T47D (cell line): ENCODE measurements at places on chromosomes 4 and X.
A peak's percentile ranks its signal among the peaks of the same experiment; 100 is the strongest.

DNA sequence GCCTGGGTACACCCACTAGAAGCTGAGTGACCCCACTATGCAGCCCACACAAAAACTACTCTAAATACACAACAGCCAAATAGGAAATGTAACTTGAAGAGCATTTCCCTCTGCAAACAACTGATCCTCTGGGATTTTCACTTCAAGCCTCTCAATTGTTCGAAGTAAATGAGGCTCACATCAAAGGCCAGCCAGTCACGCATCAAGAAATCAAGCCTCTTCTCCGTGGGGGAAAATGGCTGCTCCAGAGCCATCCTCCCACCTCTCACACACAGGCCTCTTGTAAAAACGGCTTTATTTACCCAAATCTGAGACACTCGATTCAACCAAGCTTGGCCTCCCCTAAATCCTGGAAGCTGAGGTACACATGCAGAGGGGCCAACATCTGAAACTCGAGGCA is 14.3 kb downstream of the PCDH19 start:
- DNase-seq: no peak

GRCh38 chrX:100659431-100660137 is 15.6 kb downstream of the SRPX2 start:
- peak; percentile 19 for DNase-seq

DNA sequence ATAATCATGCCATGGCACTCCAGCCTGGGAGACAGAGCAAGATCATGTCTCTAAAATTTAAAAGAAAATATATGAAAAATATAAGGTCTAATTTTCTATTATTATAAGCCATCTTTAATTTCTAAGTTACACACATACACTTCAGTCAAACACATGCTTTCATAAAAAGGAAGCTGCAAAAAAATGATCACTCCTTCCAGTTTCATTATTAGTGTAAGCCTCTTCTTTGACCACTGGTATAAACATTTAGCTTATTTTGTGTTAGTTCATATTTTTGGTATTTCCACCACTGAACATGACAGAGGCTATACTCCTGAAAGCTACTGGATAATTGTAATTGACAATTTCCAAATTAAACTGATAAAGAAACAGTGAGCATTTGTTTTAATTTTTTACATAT is 163.3 kb upstream of the USP38 start:
- no peak for DNase-seq

- peak; percentile 11 for DNase-seq
These were observed 670 bp downstream of the PAPSS1 start for GRCh38 chr4:107719207-107719921.

DNA sequence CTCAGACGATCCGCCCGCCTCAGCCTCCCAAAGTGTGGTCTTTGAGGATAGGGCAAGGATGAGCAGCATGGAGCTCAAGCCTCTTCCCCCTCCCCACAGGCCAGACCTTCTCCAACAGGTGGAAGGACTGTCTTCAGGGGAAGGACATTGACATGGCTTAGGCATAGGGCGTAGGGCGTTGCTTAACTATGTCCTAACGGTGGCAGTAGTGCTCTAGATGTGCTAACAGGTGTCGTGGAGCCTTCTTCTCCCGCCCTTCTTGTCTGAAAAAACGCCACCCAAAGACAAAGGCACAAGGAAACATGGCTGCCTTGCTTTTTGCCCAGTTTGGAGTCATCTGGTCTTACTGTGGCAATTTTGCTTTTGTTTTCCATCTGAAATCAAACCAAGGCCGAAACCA is 219.8 kb downstream of the OR13H1 start:
- peak; percentile 93 for DNase-seq

- DNase-seq: no peak
These were observed 21.3 kb downstream of the IQCM start for GRCh38 chr4:149794352-149794751.

- DNase-seq: no peak
These were observed 94.1 kb upstream of the ACSL4 start for GRCh38 chrX:109826954-109827708.

DNA sequence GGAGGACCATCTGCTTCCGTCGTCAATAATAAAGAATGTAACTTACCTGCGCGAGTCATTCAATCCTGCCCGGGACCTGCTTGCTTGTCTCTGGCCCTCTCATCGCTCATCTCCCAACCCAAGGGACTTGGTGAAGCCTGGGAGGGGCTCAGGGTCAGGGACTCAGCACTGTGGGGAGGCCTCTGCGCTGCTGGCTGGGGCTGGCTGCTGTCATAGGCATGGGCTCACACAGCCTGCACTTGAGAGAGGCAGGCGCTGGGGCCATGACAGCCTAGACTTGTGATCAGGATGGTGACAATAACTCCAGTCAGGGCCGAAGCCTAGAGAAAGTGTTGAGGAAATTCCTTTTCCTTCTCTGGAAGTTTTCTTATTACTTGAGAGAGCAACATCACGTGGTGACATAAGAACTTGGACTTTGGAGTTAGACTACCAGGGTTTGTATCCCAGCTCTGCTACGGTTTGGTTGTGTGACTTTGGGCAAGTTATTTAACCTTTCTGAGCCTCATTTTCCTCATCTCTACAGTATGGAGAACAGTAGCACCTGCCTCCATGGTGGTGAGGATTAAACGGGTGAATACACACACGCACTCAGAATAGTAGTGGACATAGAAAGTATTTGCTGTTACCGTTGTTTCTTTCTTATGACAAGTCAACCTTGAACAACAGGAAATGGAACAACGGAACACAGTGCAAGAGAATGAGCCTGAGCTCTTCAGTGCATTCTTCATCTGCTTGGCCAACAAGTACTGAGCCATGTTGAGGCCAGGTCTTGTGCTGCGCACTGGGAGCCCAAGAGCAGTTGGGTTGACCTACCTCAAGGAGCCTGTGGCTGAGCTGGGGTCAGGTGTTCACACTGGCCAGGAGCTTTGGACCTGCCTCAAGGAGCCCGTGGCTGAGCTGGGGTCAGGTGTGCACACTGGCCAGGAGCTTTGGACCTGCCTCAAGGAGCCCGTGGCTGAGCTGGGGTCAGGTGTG is 60.5 kb downstream of the TBC1D14 start:
- DNase-seq: no peak

- DNase-seq: no peak
These were observed 236.1 kb upstream of the EDNRA start for GRCh38 chr4:147244786-147245185.

DNA sequence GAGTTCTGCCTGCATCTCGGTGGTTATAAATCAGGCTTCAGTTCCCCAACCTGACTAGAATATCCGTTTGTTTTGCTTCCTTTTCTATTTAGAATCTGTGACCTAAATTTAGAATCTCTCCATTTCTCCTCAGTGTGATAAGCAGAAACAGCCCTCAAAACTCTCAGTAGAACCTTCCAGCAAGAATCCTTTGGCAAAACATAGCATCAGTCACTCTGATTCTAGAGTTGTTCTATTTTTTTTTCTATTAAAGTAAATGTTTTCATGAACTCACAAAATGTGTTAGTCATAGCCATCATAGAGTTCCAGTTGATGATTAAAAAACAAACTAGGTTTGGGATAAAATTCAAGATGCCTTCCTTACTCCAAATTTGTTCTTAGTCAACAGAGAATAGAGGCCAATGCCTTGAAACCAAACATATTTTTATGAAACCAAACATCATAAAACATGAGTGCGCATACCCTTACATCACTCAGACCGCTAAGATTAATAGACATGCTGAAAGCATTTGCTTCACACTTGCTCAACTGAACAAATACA is 13.2 kb upstream of the C1QTNF7 start:
- DNase-seq: no peak

DNA sequence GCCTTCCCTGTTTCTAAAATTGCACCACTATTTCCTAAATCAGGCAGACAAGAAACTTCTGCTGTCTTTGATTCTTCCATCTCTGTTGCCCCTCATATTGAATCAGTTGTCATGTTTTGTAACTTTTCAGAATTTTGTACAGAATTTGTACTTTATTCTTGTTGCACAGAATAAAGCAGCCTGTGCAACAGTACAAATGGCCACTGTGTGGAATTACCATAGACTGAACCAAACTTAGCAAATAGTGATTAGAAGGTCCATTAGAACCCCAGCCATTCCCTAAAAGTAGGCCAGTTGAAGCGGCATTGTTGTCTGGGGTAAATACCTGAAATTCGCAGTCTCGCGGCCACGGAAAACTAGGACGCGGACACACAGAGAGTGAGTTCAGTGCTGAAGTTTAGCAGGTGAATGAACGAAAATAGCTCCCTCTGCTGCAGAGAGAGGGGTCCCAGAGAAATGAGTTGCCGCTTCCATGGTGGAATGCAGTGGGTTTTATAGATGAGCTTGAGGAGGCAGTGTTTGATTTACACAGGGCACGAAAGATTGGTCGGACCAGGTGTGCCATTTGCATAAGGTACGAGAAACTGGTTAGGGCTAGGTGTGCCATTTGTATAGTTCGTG is 71.8 kb downstream of the C4orf33 start:
- DNase-seq: no peak

DNA sequence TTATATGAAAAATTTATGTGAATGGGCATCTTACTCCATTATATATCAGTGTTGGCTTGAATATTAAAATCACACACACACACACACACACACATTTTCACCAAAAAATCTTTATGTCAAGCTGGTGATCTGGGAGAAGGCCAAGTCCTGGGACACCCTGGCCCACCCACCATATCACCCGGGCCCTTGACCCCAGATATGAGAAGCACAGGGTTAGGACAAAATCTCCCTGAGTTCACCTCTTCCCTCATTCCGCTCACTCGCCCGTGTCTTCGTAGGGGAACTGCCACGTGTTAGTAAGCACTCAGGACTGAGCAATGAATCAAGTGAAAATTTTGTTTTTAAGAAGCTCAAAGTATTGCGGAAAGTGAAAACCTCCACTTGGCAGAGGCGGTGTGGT is 103.8 kb upstream of the PSAPL1 start:
- no peak for DNase-seq

DNA sequence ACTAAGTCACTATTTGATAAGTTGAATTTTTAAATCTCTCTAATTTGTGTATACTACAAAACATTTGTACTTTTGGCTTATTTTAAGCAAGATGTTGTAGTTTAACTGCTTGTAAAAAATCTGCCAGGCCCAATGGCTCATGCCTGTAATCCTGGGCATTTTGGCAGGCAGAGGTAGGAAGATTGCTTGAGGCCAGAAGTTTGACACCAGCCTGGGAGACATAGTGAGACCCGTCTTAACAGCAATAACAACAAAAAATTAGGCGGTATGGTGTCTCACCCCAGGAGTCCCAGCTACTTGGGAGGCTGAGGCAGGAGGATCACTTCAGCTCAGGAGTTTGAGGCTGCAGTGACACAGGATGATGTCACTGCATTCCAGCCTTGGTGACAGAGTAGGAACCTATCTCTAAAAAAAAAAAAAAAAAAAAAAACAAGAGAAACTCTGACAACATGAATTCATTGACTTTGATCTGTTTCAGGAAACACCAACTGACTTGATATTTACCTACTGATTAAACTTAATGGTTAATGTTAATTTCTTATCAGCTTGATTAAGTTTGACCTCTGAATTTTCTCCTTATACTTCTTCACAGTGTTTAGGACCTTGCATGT is 8.9 kb downstream of the FHIP1A start:
- DNase-seq: no peak

GRCh38 chr4:8703857-8704495 is 111.4 kb downstream of the CPZ start:
- DNase-seq: no peak

DNA sequence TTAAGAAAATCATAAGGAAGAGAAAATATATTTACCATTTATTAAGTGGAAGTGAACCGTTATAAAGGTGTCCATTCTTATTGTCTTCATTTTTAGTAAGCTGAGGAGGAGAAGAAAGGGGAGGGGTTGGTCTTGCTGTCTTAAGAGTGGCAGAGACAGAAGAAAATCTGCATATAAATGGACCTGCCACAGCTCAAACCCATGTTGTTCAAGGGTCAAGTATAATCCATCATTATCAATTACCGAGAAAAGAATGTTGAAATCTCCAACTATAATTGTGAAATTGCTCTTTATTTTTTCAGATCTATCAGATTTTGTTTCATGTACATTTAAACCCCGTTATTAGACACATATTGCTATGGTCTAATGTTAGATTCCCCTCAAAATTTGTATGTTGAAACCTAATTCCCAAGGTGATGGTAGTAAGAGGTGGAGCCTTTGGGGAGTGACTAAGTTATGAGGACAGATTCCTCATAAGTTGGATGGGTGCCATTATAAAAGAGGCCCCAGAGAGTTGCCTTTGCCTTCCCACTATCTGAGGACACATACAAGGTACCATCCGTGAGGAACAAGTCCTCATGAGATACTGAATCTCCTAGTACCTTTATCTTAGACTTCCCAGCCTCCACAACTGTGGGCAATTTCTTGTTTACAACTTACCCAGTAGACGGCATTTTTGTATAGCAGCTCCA is 58.5 kb upstream of the SMAD1 start:
- DNase-seq: no peak

DNA sequence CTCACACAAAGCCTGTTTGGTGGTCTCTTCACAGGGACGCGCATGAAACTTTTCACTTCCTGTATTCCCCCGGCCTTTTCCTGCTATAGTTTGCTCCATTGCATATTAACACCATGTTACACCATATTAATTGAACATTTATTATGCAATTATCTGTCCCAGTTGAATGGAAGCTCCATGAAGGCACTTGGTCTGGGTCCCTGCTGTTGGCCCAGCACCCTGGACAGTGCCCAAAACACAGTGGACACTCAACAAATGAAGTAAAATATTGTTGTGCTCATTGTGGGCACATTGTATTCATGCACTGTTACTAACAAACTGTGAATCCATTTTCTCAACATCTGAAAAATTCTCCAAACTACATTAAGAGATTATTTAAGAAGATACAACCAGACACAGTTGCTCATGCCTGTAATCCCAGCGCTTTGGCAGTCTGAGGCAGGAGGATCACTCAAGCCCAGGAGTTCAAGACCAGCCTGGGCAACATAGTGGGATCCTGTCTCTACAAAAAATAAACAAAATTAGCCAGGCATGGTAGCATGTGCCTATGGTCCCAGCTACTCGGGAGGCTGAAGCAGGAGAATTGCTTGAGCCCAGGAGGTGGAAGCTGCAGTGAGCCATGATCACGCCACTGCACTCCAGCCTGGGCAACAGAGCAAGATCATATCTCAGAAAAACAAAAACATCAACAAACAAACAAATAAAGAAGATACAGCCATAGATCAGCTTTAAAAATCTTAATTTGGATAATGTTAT is 292.7 kb upstream of the TENM3 start:
- DNase-seq: no peak

GRCh38 chrX:16712548-16713155 is at the start of gene CTPS2:
TSS of gene CTPS2 (minus strand) at chrX:16712669. CDS start at chrX:16702902, 9,767 bp downstream.
- DNase-seq: peak; percentile 84

DNA sequence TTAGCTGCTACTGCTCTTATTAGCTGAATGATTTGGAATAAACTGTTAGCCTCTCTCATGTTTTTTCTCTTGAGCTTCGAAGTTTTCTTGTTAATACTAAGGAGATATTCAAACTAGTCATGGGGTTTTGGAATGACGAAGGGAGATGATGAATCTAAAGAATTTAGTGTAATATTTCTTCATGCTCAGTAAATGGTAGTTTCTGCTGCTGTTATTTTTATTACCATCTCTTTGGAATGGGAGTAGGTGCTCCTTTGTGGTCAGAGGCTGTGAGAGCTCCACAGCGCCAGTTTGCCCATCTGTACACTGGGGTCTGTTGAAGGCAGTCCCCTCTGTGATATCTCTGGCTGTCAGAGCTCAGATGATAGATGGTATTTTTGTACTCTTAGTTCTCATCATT is 33.7 kb downstream of the HTT start:
- no peak for DNase-seq

GRCh38 chr4:66855956-66856355 is 689.3 kb downstream of the CENPC start:
- DNase-seq: no peak
